Smooth muscle cell of bladder (primary cell): ENCODE measurements at places on chromosomes 16 and 17. TPM values are rescaled to one million over a fixed set of nuclear protein-coding genes. Genes with fewer than 3 reads are reported as not detected.

The GPR139 gene
- total RNA-seq, result not detected in 2 replicates

The HSDL1 gene
- 16.2 and 20.8 TPM in 2 replicates for total RNA-seq

The KRT24 gene
- not detected in 2 replicates for total RNA-seq

The CEP95 gene
- 18.1 and 25.3 TPM in 2 replicates for total RNA-seq

The VMO1 gene
- 0.74 and 3.3 TPM in 2 replicates for total RNA-seq

The SLC25A19 gene
- 4.4 and 4.7 TPM in 2 replicates for total RNA-seq

The GPR179 gene
- total RNA-seq, result under 0.01 TPM in 2 replicates

The NPIPB13 gene
- total RNA-seq, result 0.43 and 1.8 TPM in 2 replicates

The RGS11 gene
- total RNA-seq, result 1.1 and 3.7 TPM in 2 replicates

The GDPD1 gene
- total RNA-seq, result 1.0 and 1.3 TPM in 2 replicates

The HNF1B gene
- under 0.01 TPM in 1 of 2 replicates, not detected in the other for total RNA-seq

The MYH13 gene
- under 0.01 and 0.09 TPM in 2 replicates for total RNA-seq

The SLFN5 gene
- total RNA-seq, result 61.7 and 67.7 TPM in 2 replicates

The CCL7 gene
- total RNA-seq, result 1.0 and 3.4 TPM in 2 replicates

The C16orf92 gene
- not detected in 2 replicates for total RNA-seq

The SCN4A gene
- total RNA-seq, result under 0.01 TPM in 1 of 2 replicates, not detected in the other

The USP6 gene
- total RNA-seq, result under 0.01 TPM in 1 of 2 replicates, not detected in the other

The AANAT gene
- not detected in 2 replicates for total RNA-seq

The RUNDC3A gene
- total RNA-seq, result 0.18 and 0.43 TPM in 2 replicates

The KLHL10 gene
- total RNA-seq, result 0.43 and 0.55 TPM in 2 replicates

The SERPINF2 gene
- under 0.01 and 0.28 TPM in 2 replicates for total RNA-seq

The XYLT1 gene
- 11.6 and 12.5 TPM in 2 replicates for total RNA-seq

The LPO gene
- not detected in 2 replicates for total RNA-seq
